ENCODE measurements at places on chromosomes 7 and 10.
A peak's percentile ranks its signal among the peaks of the same experiment; 100 is the strongest.

DNA sequence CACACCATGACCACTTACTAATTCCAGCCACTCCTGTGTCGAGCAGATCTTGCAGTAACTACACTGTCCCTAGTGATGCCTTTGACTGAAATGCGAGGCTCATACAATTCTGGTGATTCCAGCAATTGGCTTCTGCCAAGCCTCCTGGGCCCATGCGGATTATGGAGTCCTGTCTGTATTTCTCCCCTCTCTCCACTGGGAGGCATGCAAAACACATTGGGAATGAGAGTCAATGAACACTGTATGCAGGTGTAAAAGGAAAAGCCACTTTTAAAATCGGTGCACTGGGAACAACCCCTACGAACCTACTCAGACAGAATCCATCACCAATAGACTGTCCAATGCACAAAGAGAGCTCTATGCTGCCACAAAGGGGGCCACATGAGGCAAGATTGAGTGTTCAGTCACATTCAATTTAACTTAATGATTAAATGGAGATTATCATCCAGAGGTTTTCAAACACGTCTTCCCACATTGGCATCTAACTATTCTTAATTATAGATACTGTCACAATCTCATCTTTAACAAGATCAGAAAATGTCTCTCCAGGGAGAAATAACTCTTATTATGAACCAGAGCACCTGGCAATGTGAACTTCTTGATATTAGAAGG, 550.6 kb downstream of the GLRX3 start:
- DNase-seq: peak; percentile 70

DNA sequence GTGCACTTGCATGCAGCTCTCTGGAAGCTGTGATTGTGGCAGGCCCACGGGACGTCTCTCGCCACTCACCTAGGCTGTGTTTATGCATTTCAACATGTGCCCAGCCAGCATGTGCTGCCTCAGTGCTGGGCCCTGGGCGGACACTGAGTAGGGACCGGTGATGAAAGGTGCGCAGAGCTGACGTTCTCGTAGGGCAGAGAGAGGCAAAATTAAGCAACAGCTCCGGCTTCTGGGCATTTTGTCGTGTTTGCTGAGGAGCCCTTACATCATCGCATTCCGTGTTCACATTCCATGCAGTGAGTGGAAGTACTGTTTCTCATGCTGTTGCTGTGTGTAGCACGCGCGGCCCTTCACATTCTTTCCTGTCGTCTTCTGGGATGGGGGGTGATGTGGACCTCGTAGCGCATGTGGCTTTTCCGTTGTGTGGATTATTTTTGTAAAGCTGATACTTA, 50.5 kb downstream of the PRF1 start:
- DNase-seq: no peak

DNA sequence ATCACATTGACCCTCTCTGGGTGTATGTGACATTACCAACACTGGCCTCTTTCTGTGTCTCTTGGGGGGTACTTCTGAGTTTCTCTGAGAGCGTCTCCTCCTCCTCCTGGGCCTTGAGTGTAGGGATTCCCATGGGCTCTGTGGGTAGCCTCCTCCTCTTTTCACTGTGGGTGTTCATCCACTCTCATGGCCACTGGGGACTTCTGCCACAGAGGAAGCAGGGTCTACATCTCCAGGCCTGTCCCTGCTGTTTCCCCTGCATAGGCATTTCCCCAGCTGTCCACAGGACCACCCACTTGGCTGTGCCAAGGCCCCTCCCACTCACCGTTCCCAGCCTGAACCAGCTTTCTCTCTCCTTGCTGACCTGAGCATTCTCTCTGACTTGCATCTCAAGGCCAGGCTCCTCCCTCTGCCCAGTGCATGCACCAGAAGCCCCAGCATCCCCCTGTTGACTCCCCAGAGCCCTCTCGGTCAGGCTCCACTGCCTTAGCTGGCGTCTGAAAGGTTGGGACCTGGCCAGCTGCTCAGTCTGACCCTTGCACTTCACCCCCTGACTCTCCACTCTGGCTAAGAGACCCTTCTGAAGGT, 487.6 kb downstream of the GLRX3 start:
- DNase-seq: peak; percentile 25

DNA sequence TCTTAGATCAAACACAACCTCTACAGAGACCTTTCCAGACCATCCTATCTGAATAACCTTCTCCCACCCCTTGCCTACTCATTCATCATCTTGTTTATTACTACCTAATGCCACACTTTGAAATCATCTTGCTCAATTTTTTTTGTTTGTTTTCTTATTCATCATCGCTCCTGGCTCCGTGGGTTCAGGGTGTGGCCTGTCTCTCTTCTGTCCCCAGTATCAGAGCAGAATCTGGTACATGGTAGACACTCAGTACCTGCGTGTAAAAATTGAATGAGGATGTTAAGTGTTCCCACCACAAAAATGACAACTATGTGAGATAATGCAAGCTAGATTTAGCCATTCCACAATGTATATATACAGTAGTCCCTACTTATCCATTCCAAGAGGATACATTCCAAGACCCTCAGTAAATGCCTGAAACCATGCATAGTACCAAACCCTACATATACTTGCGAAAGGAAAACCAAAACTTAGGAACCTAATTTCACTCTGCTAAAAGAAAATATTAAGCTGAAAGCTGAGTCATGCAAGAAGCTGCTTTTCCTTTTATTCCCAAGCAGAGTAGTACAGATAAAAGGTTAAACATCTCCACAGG, 72.1 kb upstream of the SEC61G start:
- DNase-seq: no peak

DNA sequence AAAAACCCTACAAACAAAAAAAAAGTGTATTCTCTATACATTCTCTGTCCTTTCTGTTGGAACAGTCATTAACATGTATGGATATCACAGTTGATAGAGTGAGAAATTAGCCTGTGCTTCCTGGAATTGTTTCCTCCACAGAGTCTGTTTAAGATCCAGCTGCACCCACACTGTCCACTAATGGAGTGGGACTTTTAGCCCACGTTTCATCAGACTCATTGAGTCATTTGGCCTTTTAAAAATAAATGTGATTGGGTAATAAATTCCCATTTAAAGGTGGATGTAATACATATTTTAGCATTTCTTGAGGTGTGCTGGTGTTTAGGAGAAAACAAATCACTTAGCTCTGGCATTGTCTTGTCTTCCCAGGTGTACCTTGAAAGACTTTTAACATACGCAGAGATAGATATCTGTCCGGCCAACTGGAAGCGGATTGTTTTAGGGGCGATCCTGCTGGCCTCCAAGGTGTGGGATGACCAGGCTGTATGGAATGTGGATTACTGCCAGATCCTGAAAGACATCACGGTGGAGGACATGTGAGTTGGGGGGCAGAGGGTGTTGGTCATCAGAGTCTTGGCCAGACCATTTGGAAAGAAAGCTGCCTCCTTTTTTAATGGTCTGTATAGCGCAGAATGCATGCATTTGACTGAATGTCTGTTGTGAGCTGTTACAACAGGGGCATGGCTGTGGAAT, 52.3 kb upstream of the GJD4 start:
- no peak for DNase-seq

DNA sequence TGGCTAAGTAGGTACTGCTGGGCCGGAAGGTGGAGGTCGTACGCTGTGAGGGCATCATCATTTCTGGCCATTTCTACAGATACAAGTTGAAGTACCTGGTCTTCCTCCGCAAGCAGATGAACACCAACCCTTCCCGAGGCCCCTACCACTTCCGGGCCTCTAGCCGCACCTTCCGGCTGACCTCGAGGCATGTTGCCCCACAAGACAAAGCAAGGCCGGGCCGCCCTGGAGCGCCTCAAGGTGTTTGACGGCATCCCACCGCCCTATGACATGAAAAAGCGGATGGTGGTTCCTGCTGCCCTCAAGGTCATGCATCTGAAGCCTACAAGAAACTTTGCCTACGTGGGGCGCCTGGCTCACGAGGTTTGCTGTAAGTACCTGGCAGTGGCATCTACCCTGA, 56.8 kb downstream of the ATXN7L1 start:
- no peak for DNase-seq

GRCh38 chr7:33806298-33807154, 98.8 kb upstream of the BMPER start:
- DNase-seq: no peak

GRCh38 chr7:158266426-158266816, 321.2 kb downstream of the PTPRN2 start:
- DNase-seq: no peak

DNA sequence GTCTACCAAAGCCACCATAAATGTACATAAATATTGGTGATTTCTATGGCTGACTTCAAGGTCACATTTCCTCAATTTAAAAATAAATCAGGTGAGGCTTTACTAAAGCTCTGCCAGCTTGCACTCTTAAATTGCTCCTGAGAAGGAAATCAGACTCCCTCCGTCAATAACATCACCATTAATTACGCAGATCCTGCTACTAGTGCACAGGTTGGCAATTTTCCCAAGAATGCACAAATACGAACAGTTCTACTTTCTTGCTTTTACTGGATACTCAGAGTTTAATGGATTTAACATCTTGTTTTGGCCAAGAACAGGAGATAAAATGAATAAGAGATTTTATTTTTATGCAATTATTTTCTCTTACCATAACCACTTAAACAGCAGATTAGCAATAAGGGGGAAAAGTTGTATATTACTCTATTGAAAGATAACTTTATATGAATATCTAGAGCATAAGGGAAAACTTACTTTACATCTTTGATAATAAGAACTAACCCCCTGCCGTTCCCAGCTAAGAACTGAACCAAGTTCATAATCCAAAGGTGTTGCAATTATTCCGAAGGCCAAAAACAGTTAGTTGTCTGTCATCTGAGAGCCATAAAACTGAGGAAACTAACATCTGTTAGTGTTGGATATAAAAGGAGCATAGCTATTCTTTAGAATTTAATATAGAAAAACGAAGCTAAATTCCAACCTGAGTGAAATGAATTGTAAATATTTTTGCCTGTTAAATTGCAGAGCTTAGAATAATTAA, 140.5 kb downstream of the TWIST1 start:
- no peak for DNase-seq

DNA sequence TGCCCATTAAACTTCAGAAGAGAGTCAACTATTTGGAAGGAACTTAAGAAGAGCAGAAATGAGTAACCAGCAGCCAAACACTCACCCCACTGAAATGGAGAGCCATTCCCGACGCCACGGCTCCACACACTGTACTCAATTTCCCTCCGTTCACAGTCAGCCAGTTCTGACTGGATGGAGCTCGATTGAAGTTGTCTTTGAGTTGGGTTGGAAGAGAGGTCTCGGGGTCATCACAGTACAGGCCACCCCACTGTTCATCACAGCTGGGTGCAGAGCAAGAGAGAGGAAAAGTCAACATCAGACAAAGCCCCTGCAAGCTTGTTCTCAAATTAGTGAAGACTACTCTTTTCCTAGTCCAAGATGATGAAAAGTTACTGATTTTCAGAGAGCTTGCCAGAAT, 75.9 kb upstream of the SLC26A5 start:
- peak; percentile 17 for DNase-seq

GRCh38 chr10:43205681-43206390, 61.0 kb downstream of the RASGEF1A start:
- DNase-seq: no peak

DNA sequence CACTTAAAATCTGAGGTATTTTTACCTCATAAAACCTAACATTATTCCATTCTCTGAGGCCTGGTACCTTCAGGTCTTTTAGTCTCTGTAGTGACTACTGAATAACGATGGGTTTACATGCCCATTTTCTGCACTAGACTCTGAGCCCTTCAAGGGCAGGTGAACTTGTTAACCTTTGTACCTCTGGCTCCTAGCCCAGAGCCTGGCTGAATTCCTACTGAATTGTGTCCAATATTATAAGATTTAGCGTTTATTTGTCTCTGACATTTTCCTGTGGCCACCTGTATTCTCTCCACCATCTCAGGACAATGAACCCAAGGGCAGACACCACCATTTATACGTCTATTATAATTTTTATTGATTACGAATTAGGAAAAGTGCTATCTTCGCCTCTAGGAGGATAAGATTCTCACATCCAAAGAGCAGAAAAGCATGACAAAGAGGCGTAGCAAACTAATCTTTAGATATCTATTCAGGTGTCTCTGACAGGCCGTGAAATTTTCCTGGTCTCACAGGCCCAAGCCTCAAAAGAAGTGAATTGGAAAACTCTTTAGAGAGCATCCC, 27.9 kb upstream of the HNRNPH3 start:
- no peak for DNase-seq

- DNase-seq: peak; percentile 7
Observed at GRCh38 chr10:103545771-103546281, 52.3 kb downstream of the NEURL1 start.

- DNase-seq: peak; percentile 66
Observed at GRCh38 chr7:131196803-131197202, 130.9 kb upstream of the MKLN1 start.

DNA sequence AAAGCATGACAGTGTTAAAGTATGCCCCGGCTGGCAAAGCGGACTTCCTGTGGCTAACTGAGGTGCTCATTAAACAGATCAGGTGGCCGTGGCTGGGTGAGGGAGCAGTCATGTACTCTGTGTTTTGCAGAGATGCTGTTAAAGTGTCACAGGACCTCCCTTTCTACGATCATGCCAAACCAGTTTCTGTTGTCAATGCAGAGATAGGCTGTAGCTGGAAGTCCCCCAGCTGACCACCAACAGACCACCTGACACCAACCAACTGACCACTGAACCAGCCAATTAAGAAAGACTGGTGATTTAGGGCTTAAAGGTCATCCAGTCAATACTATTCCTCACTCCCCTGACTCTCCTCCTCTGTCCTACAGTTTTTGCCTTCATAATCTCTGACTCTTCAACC, 431.1 kb upstream of the LRGUK start:
- no peak for DNase-seq

DNA sequence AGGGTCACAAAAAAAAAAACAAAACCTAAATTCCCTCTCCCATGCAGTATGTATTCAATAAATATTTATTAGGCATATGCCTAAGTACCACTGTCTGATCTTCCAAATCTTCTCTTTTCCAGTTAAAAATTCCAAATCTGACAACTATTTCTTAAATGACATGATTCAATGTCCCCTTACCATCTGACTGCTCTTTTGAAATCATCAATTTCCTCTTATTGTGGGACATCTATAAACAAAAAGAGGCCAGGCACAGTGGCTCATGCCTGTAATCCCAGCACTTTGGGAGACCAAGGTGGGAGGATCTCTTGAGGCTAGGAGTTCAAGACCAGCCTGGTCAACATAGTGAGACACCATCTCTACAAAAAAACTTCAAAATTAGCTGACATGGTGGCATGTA, 103.5 kb downstream of the TBXAS1 start:
- no peak for DNase-seq

DNA sequence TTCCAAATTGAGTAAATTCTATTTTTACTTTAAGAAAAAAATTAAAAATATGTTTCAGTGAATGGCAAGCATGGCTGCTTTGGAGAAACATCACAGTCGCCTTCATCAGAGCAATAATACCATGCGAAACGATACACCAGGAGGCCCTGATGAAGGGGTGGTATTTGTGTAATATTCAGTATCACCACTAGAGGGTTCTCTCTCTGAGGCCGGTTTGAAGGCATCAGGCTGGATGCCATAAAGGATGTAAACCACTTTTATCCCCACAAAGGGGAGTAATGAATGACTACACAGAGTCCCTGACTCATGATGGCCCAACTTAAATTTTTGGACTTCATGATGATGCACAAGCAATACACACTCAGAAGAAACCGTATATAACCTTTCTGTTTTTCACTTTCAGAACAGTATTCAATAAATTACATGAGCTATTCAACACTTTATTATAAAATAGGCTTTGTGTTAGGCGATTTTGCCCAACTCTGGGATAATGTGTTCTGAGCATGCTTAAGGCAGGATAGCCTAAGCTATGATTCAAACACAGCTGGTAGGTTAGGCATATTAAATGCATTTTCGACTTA, 95.5 kb downstream of the PPP1R17 start:
- peak; percentile 69 for DNase-seq

- no peak for DNase-seq
Observed at GRCh38 chr10:99292159-99292558, 37.0 kb upstream of the CNNM1 start.

GRCh38 chr10:51905032-51905431, 205.6 kb upstream of the CSTF2T start:
- DNase-seq: no peak
